ENCODE measurements at places on chromosomes 7 and 10.

DNA sequence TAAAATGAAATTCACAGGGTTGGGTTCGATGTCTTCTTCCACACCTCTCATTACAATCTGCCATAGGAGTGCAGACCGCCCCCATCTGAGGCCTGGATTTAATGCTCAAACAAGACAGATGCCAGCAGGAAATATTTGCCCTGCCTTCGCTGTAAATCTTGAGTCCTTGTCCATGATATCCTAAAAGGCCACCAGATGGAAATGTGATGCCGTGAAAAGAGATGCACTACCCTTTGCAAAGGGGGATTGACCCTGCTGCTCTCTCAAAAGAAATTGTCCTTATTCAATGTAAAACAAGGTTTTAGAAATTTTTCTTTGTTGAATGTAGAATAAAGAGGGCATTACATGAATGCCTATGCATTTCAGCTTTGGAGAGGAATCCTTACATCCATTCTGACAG lies 37.5 kb downstream of the AGAP4 start:
- peak; percentile 12 for DNase-seq

GRCh38 chr10:27822301-27822700 lies 76.7 kb upstream of the MKX start:
- peak; percentile 2 for DNase-seq

- DNase-seq: no peak
Measured at GRCh38 chr10:38038107-38038931, 27.8 kb downstream of the ZNF33A start.

DNA sequence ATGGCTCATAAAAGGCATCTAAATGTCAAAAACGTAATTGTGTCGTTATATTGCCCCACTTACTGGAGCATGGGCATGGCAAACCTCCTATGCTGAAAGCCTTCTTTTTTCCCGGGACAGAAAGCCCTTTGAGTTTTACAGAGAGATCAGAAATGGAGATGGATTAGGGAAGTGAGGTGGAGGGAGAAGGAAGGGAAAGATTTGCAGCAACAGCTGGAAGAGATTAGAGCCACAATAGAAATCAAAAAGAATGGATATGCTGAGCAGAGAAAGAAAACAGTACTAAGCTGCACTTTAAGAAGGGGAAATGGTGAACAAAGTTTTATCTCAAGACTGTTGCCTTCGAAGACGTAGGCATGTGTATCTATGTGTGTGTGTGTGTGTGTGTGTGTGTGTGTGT lies 97.2 kb upstream of the PCGF5 start:
- DNase-seq: no peak

GRCh38 chr10:77845451-77845850 lies 81.1 kb downstream of the DLG5 start:
- DNase-seq: no peak

- DNase-seq: peak; percentile 49
Measured at GRCh38 chr7:23242321-23242720, 4.3 kb upstream of the GPNMB start.

DNA sequence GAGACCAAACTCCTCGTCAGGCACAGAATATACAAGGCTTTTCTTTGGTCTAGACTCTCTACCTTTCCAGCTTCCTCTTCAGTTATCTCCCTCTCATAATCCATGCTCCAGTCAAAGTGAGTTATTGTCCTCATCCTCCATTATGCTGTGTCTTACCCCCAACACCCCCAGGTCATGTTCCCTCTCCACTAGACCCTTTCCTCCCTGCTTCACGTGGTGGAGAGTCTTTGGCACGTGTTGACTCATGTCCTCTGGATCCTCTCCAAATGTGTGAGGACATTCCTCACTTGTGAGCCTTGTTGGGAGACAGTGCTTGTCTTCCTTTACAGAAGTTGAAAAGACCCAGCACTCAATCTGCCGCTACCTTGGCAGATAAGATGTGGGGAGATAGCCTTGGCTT lies 36.0 kb upstream of the DLD start:
- peak; percentile 64 for DNase-seq

DNA sequence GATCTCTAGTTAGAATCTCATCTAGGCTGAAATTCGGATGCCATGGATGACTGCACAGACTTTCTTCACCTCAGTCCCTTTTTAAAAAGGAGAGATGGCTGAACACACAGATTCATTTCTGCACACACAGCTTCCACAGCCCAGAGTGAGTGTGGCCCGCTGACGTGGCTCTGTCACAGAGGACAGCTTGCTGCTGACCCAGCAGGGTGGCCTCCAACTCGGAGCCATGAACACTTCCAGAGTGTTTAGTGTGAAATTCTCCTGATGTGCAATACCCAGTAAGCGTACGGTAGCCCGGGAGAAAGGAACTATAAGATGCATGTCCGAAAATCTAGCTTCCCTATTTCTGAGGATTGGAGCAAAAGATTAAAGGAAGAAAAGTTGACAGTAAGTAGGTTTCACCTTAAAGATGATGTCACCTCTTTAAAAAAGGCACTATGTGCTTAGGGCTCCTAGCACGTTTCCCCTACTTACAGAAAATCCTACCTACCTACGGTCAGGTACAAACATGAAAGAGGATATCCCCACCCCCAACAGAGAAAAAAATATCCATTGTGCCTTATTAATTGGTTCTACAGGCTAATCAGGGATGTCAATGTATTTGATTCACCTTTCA lies 162.2 kb downstream of the RAPGEF5 start:
- no peak for DNase-seq

- no peak for DNase-seq
Measured at GRCh38 chr10:24382045-24382444, 173.1 kb downstream of the KIAA1217 start.

- DNase-seq: no peak
Measured at GRCh38 chr10:129641982-129642381, 174.9 kb downstream of the MGMT start.

DNA sequence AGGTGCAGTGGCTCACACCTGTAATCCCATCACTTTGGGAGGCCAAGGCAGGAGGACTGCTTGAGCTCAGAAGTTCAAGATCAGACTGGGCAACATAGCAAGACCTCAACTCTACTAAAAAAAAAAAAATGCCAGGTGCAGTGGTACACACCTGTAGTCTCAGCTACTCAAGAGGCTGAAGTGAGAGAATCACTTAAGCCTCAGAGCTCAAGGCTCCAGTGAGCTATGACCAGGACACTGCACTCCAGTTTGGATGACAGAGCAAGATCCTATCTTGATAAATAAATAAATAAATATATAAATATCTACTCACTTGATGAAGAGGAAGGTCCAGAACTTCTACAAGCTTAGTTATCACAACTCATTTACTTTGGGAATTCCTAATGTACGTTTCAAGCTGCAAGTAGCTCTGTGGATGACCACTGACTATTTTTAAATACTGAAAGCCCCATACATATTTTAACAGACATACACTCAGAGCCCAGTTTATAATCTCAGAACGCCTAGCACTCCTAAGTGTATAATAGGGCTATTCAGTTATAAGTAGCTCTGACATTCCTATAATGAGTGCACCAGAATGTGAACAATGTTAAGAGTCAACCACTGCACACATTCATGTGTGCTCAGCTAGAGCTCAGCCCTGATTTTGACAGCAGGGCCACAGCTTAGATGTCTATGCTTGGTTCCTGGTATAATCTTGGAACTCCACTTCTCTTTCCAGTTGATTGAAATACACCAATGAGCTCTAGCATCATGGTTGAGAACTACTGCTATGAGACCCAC lies 119.1 kb downstream of the CUBN start:
- DNase-seq: no peak

- DNase-seq: no peak
Measured at GRCh38 chr7:137875746-137876145, 29.0 kb upstream of the DGKI start.

DNA sequence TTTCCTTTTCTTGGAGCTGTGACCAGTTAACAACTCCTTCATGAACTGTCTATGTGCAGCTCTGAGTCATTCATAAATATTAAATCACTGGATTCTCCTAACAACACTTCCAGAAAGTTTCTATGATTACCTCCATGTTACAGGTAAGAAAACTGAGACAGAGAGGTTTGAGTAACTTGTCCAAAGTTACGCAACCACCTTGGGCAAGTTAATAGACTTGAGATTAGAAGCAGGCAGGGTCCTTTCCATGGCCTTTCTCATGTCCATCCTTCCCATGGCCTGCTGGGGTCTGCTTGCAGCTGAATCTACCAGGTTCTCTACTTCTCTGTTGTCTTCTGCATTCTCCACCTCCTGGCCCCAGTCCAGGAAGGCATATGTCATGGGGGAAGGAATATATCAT lies 648.8 kb upstream of the MKI67 start:
- DNase-seq: no peak

GRCh38 chr7:103149808-103150180 lies 895 bp upstream of the NAPEPLD start:
- no peak for DNase-seq

GRCh38 chr7:4822677-4823076 lies 39.2 kb downstream of the PAPOLB start:
- no peak for DNase-seq

Data from fibroblast of mammary gland (primary cell).